ENCODE measurements at places on chromosomes 16 and 17.

- peak; percentile 47 for DNase-seq
Measured at GRCh38 chr16:84618581-84619460, 943 bp upstream of the COTL1 start.

DNA sequence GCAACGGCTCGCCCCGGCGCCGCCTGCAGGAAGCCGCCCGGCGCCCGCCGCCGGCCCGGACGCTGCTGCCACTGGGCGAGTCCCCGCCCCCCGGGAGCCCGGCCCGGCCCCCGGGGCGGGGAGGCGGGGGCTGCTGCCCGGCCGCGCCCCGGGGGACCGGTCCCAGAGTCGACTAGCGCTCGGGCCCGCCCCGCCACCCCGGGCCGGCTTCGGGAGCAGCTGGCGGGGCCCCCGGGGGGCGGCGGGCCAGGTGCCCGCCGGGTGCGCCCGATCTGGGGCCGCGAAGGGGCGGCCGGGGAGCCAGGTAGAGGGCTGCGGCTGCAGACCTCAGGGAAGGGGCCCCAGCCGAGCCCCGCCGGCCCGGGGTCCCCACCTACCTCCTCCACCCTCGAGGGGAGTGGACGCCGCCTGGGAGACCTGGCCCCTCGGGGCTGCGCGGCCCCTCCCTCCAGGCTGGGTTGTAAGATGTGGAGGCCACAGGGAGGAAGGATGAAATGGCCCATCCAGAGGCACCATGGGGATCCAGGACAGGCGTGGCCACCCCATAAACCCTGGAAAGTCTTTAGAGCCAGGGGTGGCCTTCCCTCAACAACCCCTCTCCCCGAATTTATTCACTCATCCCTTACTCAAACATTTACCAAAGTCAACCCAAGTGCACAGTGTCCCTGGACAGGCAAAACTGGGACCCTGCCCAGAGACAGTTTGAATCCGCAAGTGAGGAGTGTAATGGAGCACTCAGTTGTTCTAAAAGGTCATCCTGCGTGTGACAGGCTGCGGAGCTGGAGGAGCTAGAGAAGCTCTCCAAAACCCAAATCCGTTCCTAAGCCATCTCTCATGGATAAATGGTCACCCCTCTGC lies at the start of gene CDYL2:
TSS of gene CDYL2 (minus strand) at position 73 of the 858 bp plus-strand sequence. CDS start 425 bp downstream, outside the sequence.
- DNase-seq: no peak

DNA sequence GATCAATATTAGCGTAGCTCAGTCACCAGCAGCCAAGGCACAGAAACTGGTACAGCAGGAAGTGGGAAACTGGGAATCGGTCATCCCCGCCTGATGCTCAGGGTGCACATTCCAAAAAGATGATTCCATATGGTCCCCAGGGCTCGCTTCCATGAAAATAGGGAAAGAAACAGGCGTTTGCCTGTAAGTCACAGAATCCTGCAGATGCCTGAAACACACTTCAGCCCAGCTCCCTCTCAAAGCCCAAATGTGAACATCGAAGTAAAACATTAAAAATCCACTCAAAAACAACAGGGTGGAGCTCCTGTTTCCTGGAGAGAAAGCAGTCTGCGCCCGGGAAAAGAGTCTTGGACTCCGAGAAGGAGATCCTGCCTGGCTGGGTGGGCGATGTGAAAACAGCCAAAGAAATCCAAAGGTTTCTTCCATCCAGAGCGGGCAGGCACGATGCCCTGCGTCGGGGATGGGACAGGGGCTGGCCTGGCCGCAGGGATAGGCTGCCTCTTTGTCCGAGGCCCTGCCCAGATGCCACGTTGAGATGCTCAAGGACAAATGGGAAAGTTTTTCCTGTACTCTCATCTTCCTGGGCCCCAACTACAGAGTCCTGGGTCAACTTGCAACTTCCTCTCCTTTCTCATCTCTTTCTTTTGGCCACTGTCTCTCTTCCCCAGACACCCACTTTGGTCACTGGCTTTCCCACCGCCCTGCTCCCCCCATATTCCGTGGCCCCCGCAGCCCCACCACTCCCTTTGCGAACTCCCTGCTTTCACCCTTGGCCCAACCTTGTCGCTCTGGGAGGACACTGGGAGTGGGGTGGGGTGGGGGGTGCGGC lies 743 bp downstream of the WIPI1 start:
- DNase-seq: peak; percentile 78

DNA sequence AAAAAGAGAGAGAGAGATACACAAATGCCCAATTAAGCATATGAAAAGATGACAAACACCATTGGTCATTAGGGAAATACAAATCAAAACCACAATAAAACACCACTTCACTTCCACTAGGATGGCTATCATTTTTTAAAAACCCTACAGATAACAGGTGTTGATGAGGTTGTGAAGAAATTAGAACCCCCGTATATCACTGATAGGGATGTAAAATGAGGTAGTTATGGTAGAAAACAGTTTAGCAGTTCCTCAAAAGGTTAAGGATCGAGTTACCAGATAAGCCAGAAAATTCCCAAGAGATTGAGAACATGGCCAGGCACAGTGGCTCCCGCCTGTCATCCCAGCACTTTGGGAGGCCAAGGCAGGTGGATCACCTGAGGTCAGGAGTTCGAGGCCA lies 2.8 kb downstream of the P2RX5 start:
- DNase-seq: no peak

GRCh38 chr17:62672957-62673356 lies 45.5 kb downstream of the MRC2 start:
- DNase-seq: no peak

- no peak for DNase-seq
Measured at GRCh38 chr17:68910251-68910705, 44.9 kb downstream of the ABCA8 start.

GRCh38 chr17:48577946-48578615 lies at the start of gene HOXB4:
TSS of gene HOXB4 (minus strand) at chr17:48578350. CDS start at chr17:48578319, 31 bp downstream.
- DNase-seq: peak; percentile 78

DNA sequence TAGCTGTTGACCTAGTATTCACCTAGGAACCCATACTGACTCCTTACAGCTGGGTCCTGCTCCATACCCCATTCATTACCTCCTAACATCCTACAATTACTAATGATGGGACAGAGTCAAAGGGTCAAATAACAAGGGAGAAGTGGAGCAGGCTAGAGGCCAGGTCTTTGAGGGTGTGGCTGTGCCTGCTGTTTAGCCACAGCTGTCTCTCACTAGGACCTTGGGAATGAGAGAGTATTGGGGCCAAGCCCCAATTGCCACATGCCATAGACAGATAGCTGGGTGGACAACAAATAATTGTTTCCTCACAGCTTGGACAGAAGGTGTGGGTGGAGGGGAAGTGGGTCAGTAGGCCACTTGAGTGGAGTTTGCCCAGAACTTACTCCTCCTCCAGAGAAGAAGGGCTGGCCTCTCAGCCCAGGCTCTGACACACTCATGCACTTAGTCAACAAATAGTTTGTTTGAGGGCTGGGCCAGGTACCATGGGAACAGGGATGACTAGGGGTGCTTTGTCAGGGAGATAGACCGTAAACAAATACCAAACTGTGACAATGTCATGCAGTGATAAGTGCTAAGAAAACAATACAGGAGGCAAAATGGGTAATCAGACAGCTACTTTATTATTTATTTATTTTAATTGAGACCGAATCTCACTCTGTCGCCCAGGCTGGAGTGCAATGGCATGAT lies 10.2 kb upstream of the CENPT start:
- DNase-seq: peak; percentile 77

- DNase-seq: no peak
Measured at GRCh38 chr16:85661740-85662481, 26.8 kb downstream of the GINS2 start.

DNA sequence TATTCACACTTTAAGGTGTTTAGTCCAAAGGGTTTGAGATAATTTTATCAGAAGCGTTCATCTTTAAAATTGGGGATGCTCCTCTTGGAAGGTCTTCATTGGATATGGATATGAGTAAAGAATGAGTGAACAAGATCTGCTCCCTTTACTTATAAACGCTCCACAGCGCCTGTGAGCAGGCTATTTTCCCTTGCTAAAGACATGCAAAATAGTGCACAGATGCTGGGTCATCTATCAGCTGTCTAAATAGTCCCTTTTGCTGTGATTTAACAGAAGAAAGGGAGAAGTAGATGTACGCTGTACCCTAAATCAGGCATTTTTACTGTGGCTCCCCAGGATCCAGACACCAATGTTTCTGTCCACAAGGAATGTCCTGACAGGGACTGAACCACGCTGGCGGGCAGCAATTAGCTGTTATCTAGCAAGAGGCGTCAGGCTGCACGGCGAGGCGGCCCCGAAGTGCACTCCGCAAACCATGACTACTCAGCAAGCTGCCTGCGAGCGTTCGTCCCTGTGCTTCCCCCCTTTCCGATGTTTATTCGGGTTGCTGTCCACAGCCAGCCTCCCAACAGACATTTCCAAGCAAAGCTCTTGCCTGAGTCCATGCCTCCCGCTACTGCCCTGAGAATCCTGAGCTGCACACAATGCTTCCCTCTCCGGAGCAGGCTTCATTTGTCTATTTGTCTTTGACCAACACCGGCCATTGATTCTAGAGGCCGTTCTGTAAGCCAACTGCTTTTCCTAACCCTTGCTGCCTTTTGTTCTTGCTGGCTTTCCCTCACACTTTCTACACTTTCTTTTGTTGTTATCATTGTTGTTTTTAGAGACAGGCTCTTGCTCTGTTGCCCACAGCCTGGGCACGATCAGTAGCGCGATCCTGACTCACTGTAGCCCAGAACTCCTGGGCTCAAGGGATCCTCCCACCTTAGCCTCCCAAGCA lies 55.7 kb upstream of the CNEP1R1 start:
- no peak for DNase-seq
